ENCODE measurements at places on chromosomes 1 and 21. TPM values are rescaled to one million over a fixed set of nuclear protein-coding genes. Genes with fewer than 3 reads are reported as not detected.

GRCh38 chr21:34845521-34846451 is 177.0 kb downstream of the CLIC6 start:
- peak; percentile 52 for DNase-seq

Gene KLF17
- total RNA-seq: not detected

Gene CFHR3
- 0.21 TPM for total RNA-seq

GRCh38 chr21:37753122-37753599 is 163.1 kb downstream of the KCNJ6 start:
- no peak for DNase-seq

GRCh38 chr1:29500651-29501050 is 264.3 kb downstream of the PTPRU start:
- DNase-seq: no peak

DNA sequence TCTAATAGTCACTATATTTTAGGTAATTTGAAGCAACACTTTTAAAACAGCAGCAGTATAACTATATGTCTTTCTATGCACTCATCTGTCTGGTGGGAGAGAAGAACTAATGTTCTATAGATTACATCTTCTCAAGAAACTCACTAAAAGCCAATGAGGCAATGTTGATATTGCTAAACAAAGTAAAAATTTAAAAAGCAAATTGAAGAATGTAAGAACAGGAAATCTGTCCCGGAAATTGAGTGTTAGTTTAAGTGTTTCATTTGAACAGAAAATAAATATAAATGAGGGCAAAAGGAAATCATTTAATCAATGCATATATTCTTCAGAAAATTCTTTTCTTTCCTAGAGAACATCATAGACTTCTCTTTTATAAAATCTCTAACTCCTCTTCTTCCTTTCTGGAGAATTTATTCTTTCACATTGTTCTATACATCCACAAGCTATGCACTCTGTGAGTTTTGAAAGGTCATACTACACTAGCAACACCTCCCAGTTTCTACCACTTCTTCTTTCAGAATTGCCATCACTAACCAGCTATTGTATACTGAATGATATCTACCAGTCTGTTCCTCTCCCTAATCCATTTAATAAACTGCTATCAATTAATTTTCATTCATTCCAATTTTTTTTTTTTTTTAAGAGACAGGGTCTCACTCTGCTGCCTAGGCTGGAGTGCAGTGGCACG is 153.0 kb downstream of the USH2A start:
- no peak for DNase-seq

DNA sequence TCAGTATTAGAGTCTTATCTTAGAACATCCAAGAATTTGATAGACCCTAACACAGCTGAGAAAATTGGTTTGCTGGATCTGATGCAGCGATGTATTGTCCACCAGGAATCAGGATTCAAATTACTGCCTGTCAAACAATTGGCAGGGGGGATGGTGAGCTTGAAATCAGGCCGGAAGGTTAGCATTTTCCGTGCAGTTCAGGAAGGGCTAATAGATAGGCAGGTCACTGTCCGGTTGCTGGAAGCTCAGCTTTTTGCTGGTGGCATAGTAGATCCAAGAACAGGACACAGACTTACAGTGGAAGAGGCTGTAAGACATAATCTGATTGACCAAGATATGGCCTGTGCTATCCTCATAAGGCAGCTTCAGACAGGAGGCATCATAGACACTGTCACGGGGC is 127.2 kb downstream of the MACF1 start:
- no peak for DNase-seq

- peak; percentile 81 for DNase-seq
Measured at GRCh38 chr1:165592945-165593823, 37.9 kb upstream of the MGST3 start.

DNA sequence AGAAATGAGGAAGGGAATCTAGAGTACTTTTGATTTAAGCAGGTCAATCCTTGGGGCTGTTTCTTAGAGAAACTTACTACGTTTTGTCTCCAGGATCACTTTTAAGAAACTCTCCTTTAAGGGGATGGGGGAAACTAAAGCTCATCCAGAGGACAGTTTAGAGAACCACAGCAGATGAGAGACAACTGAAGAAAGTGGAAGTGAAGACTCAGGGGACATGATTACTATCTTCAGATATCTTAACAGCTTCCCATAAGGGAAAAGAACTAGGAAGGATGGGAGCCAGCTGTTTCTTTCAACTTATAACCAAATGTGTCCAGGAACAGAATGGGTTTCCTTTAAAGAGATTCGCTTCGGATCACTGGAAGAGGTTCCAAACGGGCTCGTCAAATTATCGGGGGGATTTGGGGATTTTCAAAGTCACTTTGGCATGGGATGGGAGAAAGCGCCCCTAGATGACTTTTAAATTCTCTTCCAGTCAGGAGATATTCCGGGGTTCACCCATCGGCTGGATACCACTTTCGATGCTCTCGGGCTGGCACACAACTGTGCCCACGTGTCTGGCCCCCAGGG is 1.2 kb downstream of the SCMH1 start:
- DNase-seq: peak; percentile 23

GRCh38 chr1:154760469-154760933 is 109.6 kb downstream of the KCNN3 start:
- DNase-seq: no peak

All from myocyte (in vitro differentiated cells).